Breast epithelium (tissue), 4 donors: ENCODE measurements at places on chromosomes 2 and 18.

GRCh38 chr18:62044490-62045000 is 142.3 kb downstream of the PIGN start:
- DNase-seq, result no peak

- DNase-seq, result no peak
Observed at GRCh38 chr2:3319745-3320566, 57.7 kb downstream of the EIPR1 start.

DNA sequence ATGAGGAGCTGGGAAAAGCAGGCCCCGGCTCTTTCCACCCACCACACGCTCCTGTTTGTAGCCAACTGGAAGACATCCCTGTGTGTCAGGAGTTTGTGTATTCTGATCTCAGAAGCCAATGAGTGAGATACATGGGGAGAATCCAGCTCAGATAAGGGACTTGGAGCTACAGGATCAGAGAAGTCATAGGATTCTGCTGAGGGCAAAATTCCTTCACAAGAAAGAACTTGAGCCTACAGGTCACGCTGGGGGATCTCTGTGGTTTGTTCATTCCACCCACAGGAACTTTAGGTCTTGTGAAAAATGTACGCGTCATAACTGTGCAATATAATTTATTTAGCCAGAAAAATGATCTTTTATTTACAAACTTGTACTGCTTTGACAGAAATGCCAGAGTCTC is 80.1 kb upstream of the SMIM21 start:
- no peak for DNase-seq

- no peak for DNase-seq
Observed at GRCh38 chr18:38368886-38369285, 803.3 kb upstream of the CELF4 start.

DNA sequence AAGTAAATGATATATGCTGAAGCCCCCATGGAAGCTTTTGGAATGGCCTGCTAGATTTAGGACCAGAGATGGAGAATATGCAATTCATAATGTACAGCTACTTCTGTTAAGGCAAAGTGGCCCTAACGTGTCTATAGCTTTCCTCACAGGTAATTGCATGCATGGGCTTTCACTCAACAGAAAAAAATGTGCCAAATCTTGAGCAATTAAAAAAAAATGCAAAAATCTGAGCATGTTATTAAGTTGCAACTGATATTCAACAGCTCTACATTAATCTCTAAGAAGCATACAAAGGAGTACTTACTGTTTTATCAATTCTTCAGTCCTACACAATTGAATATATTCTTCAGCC is 79.6 kb downstream of the EFEMP1 start:
- no peak for DNase-seq

- DNase-seq, result no peak
Observed at GRCh38 chr2:10647886-10648605, 41.7 kb downstream of the NOL10 start.

DNA sequence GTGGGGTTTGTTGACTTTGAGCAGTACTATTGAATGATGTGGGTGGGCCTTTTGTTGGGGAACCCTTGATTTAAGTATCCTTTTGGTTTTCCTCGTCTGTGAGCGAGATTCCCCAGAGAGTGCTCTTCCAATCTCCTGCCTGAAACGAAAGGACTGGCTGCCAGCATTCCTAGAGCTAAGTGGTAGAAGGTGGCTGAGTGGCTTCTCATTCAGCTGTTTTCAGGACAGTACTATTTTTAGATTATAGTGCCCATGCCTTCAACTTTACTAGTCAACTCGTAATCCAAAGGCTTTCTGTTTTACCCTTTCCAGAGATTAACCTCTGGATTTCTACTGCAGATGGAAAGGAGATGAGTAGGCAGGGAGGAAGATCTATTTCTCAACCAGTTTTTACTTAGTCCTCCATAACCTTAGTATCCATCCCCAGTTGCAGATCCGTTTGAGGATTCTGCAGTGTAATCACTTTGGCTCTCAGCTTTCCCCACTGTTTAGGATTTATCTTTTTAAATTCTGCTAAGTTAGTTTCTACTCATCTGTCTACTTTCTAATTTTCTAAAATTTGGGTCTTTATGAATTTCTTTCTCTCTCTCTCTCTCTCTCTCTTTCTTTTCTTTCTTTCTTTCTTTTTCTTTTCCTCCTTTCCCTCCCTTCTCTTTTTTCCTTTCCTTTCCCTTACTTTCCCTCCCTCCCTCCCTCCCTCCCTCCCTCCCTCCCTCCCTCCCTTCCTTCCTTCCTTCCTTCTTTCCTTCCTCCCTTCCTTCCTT is 9.2 kb downstream of the SLC4A1AP start:
- no peak for DNase-seq

GRCh38 chr2:30026091-30027055 is 105.0 kb upstream of the ALK start:
- peak; percentile 70 for DNase-seq

GRCh38 chr18:8788503-8789429 is 83.4 kb downstream of the MTCL1 start:
- DNase-seq, result no peak

DNA sequence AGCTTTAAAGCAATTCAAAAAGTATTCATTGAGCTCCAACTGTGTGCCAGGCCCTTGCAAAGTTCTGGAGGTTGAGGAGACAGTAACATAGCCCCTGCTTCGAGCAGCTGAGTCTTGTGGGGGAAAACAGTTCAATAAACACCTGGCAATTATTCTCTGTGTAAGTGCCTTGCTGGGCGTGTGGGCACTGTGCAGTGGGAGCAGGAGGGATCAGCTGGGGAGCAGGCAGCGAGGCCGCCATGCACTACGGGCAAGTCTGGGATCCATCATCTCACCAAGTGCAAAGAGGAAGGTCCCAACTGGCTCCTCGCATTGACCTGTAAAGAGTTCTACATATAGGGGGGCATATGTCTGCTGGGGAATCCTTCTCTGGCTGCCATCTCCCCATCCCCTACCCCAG is 342.2 kb upstream of the HS6ST1 start:
- no peak for DNase-seq

- DNase-seq, result no peak
Observed at GRCh38 chr2:26559556-26559955, 81.6 kb downstream of the CIB4 start.

GRCh38 chr2:138395565-138396306 is 105.8 kb upstream of the SPOPL start:
- DNase-seq, result peak; percentile 47

DNA sequence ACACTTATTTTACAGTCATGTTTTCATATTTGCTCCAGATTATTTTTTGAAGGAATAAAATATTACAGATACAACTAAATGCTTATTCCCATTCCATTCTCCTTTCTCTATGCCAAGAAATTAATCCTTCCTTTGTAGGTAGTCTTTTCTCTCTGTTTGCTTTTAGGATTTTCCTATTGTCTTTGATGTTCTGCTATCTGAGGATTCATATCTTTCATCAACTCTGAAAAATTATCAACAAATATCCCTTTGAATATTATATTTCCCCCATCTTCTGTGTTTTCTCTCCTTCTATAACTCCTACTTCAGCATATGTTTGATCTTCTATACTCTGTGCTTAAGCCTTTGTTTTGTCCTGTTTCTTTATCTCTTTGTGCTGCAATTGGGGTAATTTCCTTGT is 260.4 kb upstream of the RBMS1 start:
- DNase-seq, result no peak

DNA sequence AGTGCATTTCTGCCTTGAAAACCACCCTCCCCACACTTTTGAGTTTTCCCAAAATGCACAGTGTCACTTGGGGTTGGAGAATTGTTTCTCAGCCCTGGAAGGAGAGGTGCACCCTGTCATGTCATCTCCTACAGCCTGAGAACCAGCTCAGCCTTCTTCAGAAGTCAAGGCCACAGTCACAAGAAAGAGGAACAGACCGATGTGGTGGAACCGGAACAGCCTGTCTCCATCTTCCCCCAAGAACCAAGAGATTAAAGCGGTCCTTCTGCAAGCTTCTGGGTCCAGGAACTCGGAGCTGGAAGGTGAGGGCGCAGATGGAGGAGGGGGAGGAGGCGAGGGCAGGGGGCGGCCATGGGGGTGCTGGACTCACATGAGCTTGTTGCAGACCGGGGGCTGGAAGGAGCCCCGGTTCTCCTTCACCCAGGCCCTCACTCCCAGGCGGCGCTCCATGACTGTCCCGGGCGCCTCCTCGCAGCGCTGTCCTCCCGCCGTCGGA is 248 bp downstream of the HAAO start:
- DNase-seq, result no peak

- DNase-seq, result no peak
Observed at GRCh38 chr2:207375207-207375875, 154.4 kb upstream of the CREB1 start.

DNA sequence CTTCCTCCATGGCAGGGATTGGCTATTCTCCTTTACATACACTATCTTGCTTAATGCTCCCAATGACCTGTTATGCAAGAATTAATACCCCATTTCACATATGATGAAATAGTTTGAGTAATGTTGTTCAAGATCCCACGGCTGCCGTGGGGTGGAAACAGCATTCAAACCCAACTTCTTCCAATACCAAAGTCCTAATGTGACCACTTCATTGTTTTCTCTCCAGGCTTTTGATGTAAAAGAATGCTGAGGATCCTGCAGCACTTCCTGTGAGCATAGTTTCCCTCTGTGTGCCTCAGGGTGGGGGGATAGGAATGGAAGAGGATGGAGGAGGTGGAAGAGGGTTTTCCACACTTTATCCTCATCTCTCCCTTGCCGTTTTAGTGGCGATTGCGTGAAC is 199.4 kb downstream of the IRS1 start:
- DNase-seq, result no peak

- no peak for DNase-seq
Observed at GRCh38 chr2:11396021-11396420, 51.6 kb upstream of the ROCK2 start.

- no peak for DNase-seq
Observed at GRCh38 chr2:229129738-229130371, 141.2 kb downstream of the PID1 start.

GRCh38 chr2:235263205-235264120 is 230.4 kb upstream of the AGAP1 start:
- DNase-seq, result peak; percentile 71

GRCh38 chr2:10362096-10362897 is 59.6 kb downstream of the HPCAL1 start:
- no peak for DNase-seq

GRCh38 chr18:9405130-9405529 is 70.2 kb upstream of the RALBP1 start:
- no peak for DNase-seq

GRCh38 chr18:13376298-13376840 is 157.8 kb downstream of the LDLRAD4 start:
- no peak for DNase-seq

DNA sequence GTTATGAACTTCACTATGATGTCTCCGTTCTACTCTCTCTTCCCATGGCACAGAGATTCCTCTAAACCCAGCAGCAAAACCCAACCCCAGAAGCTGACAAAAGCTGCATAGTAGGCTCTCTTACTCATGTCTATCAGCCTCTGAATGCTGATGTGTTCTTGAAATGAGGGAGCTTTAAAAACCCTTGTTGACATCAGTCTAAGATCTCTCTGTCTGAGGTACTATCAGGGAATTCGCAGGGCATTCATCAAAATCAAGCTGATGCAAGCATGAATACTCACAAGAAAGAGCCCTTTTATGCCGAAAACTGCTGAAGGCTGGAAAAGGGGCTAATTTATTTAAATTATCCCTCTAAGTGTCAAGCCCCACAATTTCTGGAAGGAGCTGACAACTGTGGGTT is 710.6 kb upstream of the FANCL start:
- no peak for DNase-seq

DNA sequence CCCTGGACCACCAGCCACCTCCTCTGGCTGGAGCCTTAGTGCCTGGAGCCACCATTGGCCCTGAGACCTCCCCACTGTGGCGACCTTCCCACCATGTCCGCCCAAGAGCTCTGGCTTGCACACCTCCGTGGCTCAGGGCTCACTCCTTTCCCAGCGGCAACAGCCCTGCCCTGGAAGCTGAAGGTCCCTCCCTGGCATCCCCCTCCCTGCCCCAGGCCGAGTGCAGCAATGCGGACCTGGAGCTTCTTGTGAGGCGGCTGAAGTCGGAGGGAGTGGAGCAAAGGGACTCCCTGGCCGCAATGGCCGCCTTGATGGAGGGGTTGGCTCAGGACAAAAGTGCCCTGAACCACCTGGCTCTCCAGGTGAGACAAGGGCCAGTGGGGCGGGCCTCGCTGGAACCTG is 28.6 kb downstream of the CROCC2 start:
- DNase-seq, result peak; percentile 43

DNA sequence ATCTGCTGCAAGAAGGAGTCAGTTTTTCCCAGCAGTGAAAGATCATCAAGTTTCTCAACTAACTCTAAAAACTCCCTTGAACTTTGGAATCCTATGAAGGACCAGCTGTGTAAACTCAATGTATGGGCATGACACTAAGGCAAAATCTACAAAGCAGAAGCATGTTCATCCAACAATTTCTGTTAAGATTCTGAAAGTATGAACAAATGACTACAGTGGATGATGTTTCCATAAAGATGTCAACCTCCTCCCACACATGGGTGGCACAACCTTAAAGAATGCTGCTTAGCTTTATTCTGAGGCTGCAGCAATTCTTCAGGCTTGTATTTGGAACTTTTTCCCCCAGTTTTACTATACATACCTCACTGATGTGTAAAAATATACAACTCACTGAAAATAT is 47.2 kb downstream of the WDR33 start:
- DNase-seq, result no peak

DNA sequence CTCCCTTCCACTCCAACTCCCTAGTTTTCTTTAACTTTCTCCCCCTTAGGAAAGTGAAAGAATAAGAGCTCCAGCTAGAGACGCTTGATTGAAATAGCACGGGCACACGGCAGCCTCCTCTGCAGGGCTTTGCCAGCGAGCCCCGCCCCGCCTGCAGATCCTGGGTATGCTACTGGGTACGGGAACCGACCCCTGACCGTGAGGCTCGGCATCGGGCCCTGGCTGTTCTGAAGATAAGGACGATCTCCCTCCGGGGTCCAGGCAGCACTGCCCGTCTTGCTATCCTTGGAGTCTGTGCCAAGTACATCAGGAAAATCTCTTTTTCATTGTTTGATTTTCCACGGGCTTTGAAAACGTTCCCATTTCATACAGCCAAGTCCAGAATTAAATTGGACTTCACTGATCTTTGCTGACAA is 284.5 kb downstream of the MTX2 start:
- peak; percentile 54 for DNase-seq

- no peak for DNase-seq
Observed at GRCh38 chr2:104473546-104473945, 380.4 kb upstream of the POU3F3 start.

- no peak for DNase-seq
Observed at GRCh38 chr18:10850840-10851239, 298.5 kb downstream of the PIEZO2 start.

- DNase-seq, result peak; percentile 35
Observed at GRCh38 chr2:128772671-128773070, 454.0 kb upstream of the HS6ST1 start.
